Upper lobe of left lung (tissue), 6 donors: ENCODE measurements at places on chromosomes 3 and 15.
A peak's percentile ranks its signal among the peaks of the same experiment; 100 is the strongest.

GRCh38 chr15:73899197-73900094, 26.1 kb downstream of the TBC1D21 start:
- peak; percentile 50 for DNase-seq

DNA sequence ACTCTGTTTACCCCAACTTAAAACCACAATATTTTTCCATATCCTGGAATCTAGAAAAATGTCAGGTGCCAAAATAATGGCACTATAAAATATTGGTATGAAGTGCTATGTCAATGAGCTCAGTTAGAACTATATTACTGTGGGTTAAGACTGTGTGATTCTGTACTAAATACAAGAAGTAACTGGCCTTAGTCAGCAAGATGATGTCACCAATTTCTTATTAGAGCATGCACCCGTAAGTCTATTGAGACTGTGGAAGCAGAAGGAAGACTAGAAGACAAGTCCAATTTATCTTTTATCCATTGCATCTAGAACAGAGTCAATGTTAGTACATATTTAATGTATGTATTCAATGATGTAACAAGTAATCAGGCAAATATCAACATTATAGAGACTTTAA, 25.0 kb downstream of the LRRC58 start:
- no peak for DNase-seq

DNA sequence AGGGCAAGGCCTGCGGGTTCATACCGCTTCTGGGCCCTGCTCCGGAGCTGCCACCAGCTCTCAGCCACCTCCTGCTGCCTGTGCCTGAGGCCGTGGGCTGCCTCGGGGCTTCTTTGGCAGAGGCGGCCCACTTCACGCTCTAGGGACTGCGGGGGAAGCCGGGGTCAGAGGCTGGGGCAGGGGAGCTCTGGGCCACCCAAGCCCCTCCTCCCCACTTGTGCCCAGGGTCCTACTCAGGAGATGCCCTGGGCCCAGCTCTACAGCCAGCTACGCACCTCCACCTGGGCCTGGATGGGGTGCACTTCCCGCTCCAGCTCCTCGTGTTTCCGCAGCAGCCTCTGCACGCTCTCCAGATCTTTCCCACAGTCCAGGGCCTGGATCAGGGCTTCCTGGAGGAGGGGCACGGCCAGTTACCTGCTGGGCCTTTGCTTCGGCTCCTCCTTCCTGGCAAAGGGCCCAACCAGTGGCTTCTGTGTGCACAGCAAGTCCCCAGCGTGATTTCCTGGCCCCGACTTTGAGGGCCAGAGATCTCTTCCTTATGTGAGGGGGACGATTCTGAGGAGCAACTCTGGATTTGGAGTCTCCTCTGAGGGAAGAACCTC, 24.0 kb downstream of the PLA2G4B start:
- peak; percentile 85 for DNase-seq

- DNase-seq, result no peak
These were observed 20.8 kb downstream of the CCR1 start for GRCh38 chr3:46187341-46187700.

DNA sequence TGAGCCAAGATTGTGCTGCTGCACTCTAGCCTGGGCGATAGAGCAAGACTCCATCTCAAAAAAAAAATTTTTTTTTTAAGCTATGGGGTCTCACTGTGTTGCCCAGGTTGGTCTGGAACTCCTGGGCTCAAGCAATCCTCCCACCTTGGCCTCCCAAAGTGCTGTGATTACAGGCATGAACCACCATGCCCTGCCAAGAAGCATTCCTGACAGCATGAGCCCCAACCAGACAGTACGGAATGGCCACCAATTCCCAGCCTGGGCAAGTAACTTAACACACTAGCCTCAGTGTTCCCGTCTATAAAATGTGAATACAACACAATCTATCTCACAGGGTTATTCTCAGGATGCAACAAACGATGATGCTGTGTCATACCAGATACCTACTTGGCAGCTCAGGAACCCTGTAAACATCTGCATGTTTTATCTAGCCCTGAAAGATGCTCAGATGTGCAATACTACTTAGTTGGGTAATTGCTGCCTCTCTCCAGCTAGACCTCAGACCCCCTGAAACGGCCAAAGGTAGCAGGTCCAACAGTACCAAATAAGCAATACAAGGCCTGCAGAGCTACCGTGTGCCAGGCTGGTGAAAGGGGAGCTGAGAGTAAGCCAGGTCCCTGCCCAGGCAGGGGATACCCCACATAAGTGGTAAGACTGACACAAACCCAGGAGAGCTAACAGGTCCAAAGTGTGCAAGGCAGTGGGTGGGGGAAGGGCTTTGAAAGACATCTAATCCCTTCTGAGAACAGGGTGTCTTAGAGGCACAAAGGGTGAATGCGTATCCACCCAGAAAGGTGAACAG, 1.9 kb downstream of the TKT start:
- DNase-seq, result no peak

DNA sequence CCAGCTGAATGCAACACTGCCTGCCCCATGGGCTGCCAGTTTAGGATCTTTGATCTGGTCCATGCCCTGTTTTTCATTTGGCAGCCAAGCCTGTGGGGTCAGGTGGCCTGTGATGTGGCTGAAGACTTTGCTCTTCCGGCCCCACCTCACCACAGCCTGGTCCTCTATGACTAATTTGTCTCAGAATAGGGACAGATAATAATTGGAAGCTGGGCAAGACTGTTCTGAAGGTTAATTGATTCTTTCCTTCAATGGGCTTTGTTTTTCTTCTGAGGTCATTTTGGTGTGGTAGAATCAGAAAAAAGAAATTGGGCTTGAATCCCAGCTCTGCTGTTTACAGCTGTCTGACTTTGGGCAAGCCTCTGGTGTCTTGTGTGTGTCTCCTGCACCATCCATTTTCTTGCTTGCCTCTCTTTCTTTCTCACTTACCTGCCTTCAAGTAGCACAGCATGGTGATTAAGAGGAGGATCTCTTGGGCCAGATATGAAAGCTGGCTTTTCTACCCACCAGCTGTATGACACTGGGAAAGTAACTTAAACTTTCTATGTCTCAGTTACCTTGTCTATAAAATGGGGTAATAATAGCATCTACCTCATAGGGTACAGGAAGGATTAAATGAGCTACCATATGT, 24.2 kb downstream of the ABHD2 start:
- DNase-seq, result no peak

GRCh38 chr15:59013246-59013873, 25.9 kb downstream of the RNF111 start:
- no peak for DNase-seq
